NCI-H1092 (cell line): ENCODE measurements at places on chromosomes 2 and 18.

GRCh38 chr2:5546181-5546580, 146.0 kb upstream of the SOX11 start:
- DNase-seq = no peak

GRCh38 chr18:59012815-59013705, 126.6 kb upstream of the SEC11C start:
- DNase-seq = no peak

DNA sequence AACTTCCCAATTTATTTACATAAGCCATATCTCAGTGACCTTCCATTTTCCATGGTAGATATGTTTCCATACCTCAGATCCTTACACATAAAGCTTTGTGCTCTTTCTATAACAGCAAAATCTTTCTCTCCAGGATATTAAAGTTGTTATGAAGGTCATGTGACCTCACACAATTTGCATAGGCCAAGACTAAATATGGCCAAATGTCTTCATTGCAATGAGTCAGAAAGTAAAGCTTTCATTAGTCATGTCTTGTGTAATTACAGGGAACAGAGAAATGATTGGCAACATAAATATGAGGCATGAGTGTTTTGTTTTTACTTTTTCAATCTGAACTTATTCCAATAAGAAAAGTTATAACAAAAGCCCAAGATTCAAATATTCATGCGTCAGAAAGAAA, 243.5 kb downstream of the ASXL3 start:
- DNase-seq = no peak

DNA sequence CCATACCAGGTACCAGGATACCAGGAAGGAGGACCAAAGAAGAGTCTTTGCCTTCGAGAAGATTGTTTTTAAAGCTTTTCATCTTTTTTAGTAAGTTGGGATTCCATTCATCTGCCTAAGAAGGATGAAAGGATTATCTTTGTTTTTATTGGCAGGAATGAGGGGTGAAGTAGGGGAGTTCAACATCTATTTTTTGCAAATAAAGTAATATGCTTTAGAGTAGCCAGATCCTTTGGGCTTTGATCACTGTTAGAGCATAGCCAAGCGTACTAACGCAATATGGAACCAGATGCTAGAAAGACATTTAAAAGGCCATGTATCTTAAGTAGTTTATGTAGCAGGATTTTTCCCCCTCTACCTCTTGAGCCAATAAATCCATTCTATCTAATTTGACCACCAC, 133.0 kb downstream of the PRPF40A start:
- no peak for DNase-seq

- no peak for DNase-seq
Observed at GRCh38 chr2:25190536-25190935, 22.2 kb upstream of the POMC start.
